ENCODE measurements at places on chromosomes 11 and 22.

DNA sequence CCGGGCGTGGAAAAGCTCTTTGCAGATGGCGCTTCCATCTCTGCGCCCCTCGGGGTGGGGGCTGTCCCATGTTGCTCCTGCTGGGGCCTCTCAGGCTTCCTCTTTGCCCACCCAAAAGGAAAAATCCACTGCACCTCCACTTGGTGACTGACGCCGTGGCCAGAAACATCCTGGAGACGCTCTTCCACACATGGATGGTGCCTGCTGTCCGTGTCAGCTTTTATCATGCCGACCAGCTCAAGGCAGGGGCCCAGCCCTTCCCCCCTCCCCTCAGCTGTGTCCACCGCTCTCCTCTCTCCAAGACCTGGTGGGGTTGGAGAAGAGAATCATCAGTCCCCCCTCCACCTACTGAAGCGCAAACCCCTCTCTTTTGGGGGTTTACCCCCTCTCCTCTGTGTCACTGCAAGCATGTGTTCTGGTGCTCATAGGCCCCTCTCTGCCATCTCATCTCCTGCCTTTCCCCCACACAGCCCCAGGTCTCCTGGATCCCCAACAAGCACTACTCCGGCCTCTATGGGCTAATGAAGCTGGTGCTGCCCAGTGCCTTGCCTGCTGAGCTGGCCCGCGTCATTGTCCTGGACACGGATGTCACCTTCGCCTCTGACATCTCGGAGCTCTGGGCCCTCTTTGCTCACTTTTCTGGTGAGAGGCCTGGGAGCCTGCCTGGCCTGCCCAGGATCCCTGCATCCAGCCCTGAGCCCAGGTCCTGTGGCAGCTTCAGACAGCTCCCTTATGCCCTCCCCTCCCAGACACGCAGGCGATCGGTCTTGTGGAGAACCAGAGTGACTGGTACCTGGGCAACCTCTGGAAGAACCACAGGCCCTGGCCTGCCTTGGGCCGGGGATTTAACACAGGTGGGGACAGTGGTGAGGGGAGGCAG is 1.8 kb downstream of the LARGE2 start:
- DNase-seq: peak; percentile 8

DNA sequence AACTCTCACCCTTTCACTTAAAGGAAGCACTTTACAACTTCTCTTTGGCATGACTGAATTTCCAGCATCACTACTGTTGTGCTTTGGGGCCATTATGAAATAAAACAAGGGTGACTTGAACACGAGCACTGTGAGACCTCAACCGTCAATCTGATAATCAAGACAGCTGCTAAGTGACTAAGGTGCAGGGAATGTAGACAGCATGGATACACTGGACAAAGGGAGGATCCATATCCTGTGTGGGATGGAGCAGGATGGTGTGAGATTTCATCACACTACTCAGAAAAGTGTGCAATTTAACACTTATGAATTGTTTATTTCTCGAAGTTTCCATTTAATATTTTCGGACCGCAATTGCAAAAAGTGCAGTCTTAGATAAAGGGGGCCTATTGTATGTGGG is 16.1 kb upstream of the EXPH5 start:
- no peak for DNase-seq

DNA sequence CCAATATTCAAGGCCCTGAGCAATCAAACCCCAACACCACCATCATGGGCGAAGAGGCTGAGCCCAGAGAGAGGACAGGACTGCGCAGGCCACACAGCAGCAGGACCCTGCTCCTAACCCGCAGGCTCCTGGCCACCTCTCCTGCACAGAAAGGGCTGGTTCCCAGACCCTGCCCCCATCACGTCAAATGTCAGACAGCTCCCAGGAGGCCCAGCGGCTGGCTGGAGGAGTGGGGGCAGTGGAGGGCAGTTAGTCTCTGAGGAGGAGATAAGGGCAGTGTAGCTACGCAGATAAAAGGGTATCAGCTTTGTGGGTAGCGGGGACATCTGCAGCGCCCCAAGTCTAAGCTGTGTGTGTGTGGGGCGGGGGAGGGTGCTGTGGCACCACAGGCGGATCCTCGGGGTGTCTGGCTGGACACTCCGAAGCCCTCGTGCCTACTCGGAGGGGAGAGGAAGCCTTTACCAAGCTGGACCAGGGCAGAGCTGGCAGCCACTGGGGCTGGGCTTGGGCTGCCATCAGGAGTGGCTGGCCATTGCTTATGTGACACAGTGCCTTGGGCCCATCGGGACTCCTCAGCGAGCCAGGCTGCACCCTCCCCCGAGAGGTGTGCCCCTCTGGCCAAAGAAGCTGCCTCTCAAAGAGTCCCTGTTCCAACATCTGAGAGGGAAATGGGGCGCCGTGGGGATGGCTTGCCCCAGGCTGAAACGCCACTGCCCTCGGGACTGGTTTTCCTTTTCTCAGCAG is 21.5 kb downstream of the FADS3 start:
- DNase-seq: no peak

- no peak for DNase-seq
Measured at GRCh38 chr11:123573286-123573685, 81.1 kb downstream of the SCN3B start.

GRCh38 chr11:112228706-112229105 is 2.5 kb downstream of the PTS start:
- DNase-seq: no peak

GRCh38 chr22:48724899-48725298 is 1102.8 kb downstream of the BRD1 start:
- DNase-seq: no peak

- no peak for DNase-seq
Measured at GRCh38 chr11:1459764-1460395, 26.7 kb downstream of the MOB2 start.

GRCh38 chr11:92703449-92703830 is 266.0 kb upstream of the MTNR1B start:
- DNase-seq: no peak

- no peak for DNase-seq
Measured at GRCh38 chr22:24144056-24144777, 37.1 kb upstream of the SUSD2 start.

DNA sequence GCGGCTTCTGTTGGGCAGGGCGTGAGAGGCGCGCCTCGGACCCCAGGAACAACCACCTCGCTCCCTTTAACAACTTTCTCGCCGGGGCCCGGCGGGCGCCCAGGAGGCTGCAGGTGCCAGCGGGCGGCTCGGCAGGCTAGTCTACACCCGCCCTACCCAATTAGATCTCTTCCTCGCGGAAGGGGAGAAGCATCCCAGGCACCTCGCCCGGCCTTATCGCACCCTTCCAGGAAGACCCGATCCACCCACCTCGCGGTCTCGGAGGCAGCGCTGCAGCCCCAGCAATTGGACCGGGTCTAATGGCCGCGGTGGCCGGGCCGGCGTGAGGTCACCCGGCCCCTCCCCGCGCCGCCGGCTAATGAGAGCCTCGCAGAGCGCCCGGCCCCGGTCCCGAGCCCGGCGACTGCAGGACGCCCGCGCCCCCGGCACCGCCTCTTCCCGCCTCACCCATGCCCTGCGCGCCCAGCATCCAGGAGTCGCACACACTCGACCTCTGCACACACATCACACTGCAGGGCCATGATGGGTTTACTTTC is at the start of gene PLAAT3:
PLAAT3 (minus strand) TSS at position 298 of the 536 bp plus-strand sequence. CDS start 419 bp downstream, outside the sequence.
- peak; percentile 63 for DNase-seq

DNA sequence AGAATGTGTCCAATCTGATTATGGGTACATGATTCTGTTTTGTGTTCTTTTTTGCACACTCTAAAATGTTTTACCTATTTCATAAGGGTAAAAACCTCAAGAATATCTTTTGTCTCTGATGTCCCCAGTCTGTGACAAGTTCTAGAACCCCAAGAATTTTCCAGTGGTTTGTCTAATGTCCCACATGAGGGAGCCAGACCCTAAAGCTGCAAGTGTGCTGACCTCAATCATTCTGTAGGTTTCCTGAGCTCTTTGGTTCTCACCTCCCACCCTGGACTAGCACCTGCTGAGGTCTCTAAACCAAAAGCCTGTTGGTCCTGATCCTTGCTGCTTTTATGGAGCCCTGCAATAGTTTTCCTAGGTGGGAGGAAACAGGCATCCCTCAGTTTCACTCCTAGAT is 149.8 kb upstream of the MPPED2 start:
- no peak for DNase-seq

GRCh38 chr11:19263333-19263732 is 22.6 kb upstream of the E2F8 start:
- DNase-seq: no peak

- DNase-seq: no peak
Measured at GRCh38 chr11:57552479-57552878, 15.0 kb downstream of the UBE2L6 start.

DNA sequence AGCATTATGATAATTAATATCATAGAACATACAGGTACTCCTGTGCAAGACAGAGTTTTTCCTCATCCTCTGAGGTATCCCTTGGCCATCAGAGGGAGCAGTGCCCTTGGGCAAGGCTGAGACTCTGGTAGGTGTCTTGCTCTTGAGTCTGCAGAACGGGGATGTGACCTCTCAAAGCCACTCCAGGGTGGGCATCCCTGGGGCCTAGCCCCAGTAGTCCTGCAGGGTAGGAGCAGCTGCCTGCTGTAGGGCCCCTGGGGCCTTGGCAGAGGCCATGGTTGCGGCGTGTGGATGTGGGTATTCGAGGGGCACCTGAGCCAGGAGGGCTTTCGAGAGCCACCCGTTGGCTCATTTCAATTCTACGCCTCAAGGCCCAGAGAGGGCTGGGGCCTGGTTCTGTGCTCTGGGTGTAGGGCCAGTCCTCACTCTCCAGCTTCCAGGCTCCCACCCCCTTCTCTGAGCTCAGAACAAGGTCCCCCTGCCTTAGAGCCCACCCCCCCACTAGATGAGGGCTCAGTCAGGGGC is 7.7 kb upstream of the OMP start:
- DNase-seq: no peak

DNA sequence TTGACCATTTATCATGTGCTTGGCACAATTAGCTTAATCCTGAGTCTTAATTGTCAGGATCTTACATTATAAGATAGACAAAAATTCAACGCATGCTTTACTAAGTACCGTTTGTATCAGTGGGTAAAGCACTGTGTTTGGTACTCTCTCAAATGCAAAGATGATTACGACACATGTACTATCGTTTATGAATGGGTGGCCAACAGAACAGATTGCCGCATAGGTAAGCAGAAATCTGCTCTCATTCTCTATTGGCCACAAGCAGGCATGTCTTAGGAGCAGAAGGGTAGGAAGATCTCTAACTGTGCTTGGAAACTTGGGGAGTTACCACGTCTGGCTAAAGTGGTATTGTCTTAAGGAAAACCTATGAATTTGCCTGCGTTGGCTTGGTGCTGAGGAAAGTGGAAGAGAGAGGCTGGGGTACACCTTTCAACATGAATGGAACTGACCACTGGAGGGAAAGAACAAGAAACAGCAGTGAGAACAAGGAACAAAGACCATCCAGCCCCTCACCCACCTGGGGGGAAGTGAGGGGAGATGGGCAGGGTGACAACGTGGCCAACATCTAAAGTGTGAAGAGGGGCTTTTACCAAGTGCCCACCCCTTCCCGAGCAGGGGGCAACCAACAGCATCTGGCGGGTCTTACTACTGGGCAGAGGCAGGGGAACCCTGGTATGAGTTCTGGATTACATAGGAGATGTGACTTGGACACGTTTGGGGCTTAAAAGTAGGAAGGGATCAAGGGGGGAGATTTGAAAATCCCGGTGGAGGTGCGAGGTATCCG is 1.0 kb upstream of the TUBA8 start:
- DNase-seq: no peak

GRCh38 chr11:66789097-66789890 is 53.9 kb upstream of the RCE1 start:
- DNase-seq: no peak

- peak; percentile 45 for DNase-seq
Measured at GRCh38 chr11:63504933-63505586, 824 bp upstream of the LGALS12 start.

DNA sequence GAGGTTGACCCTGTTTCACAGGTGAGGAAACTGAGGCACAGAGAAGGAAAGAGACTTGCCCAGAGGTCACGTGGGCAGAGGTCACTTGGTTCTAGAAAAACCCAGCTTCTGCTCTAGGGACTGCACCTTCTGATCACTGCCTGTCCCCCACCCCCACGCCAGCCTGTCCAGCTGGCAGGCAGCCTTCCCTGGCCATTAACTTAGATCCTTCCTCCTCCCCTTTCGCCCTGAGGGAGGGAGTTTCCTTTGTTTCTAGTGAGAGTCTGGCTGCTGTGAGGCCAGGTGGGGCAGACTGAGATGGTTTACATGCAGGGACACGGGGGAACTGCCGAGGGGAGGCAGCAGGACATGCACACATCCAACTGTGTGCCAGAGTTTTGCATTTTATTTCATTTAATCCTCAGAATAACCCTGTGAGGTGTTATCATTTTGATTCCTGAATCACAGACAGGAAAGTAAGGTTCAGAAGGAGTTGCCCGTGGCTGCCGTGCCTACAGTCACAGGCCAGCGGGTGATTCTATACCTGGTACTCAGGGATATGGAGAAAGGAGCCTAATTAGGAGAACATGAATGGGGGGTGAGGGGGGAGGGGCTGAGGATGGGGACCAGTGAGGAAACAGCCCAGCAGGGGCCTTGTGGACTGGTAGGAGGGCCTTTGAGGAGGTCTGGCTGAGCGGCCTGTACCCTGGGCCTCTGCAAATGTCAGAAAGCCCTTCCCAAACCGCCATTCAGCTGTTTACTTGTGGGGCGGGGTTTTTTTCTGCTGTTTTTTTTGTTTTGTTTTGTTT is 3.4 kb downstream of the FAM83F start:
- no peak for DNase-seq

- no peak for DNase-seq
Measured at GRCh38 chr11:76424891-76425290, 19.9 kb upstream of the EMSY start.

- no peak for DNase-seq
Measured at GRCh38 chr11:127709960-127710359, 709.4 kb upstream of the KIRREL3 start.

DNA sequence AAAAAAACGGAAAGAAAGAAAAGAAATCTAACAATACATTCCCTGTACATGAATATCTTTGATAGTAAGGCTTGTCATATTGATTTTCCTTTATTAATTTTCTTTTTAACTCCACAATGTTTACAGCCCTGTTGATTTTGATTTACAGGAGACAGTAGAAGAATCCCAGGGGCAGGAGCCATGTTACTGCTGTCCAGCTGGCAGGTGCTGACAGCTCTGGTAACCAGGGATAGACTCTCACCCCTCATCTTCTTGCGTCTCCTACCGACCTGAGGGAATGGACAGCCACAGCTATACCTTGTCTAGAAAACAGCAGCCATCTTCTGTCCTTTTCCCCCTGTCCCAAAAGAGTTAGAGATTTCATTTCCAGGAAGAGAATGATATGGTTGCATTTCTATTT is 37.4 kb downstream of the PRDM10 start:
- no peak for DNase-seq

GRCh38 chr11:122248131-122248530 is 132.1 kb upstream of the BLID start:
- DNase-seq: peak; percentile 84

- no peak for DNase-seq
Measured at GRCh38 chr22:20414059-20414440, 20.1 kb downstream of the ZNF74 start.

- DNase-seq: no peak
Measured at GRCh38 chr11:565921-566509, 5.2 kb downstream of the RASSF7 start.

DNA sequence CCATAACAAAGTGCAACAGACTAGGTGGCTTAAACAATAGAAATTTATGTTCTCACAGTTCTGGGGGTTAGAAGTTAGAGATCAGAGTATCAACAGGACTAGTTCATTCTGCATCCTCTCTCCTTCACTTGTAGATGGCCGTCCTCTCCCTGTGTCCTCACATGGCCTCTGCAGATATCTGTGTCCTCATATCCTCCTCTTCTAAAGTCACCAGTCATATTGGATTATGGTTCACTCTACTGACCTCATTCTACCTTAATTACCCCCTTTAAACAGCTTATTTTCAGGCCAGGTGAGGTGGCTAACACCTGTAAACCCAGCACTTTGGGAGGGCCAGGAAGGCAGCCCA is 135.1 kb downstream of the RAB38 start:
- DNase-seq: no peak

Data from gastrocnemius medialis (tissue), 4 donors.